ENCODE measurements at places on chromosomes 2 and 18.

GRCh38 chr18:75339936-75340605 lies 87.4 kb downstream of the SMIM21 start:
- no peak for DNase-seq

GRCh38 chr2:232416521-232417470 lies 10.2 kb downstream of the ALPG start:
- no peak for DNase-seq

GRCh38 chr2:199409759-199410529 lies 47.8 kb downstream of the SATB2 start:
- DNase-seq = no peak

DNA sequence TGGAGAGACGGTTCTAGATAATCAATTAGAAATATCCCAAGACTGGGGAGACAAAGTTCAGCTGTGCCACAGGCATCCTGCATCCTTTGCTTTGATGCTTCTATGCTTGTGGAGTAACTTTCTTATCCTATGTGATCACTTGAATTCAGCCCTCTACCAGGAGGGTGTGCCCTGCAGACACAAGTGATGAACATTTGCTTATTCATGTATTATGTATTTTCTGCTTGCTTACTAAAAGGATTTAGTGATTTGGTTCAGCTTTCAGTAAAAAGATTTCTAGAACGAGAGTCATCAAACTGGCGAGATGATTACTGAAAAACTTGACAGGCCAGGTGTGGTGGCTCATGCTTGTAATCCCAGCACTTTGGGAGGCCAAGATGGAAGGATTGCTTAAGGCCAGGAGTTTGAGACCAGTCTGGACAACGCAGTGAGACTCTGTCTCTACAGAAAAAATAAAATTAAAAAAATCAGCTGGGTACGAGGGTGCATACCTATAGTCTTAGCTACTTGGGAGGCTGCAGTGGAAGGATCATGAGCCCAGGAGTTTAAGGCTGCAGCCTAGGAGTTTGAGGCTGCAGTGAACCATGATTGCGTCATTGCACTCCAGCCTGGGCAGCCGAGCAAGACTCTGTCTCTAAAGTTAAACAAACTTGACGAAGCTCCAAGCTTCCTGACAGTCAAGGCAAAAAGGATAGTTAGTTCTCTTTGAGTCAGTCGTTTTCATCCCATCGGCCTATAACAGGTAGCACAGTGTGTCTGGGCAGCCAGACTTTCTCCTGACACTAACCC lies 13.3 kb downstream of the HK2 start:
- no peak for DNase-seq

DNA sequence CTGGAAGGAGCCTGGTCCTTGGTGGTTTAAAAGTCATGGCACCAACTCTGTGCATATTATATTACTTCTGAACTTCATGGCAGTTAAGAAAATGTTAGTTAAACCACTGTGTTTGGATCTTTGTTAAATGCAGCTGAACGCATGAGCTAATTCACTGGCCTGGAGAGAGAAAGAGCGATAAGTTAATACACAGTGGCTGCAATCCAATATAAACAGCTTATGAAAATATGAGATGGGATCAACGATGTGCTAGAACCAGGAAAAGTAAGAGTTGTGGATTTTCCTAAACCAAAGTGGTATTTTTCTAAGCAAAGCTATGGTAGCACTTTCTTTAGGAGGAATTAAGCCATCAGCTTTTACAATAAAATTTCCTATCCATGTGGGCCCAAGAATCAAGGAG lies 326.7 kb downstream of the MTX2 start:
- DNase-seq = no peak

- DNase-seq = no peak
Measured at GRCh38 chr18:61277808-61278207, 55.4 kb upstream of the CDH20 start.

- no peak for DNase-seq
Measured at GRCh38 chr18:69399253-69399652, 1.4 kb upstream of the DOK6 start.

DNA sequence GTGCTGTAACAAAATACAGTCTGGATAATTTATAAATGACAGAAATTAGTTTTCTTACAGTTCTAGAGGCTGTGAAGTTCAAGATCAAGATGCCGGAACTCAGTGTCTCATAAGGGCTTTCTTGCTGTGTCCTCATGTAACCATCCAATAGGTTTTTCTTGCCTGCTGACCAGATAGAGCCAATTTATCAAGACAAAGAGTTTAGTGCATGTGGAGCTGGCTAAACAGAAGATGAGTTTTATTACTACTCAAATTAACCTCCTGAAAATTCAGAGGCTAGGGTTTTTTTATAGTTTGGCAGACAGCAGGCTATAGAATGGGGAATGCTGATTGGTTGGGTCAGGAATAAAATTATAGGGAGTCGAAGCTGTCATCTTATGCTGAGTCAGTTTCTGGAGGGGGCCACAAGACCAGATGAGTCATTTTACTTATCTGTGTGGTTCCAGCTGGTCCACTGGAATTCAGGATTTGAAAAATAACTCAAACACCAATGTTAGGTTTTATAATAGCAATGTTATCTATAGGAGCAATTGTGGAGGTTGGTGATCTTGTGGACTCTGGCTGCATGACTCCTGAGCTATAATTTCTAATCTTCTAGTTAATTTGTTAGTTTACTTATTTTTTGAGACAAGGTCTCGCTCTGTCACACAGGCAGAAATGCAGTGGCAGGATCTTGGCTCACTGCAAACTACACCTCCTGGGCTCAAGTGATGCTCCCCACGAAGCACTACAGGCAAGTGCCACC lies 3.2 kb upstream of the PDK1 start:
- no peak for DNase-seq

- no peak for DNase-seq
Measured at GRCh38 chr2:8925411-8925810, 78.1 kb downstream of the MBOAT2 start.

- no peak for DNase-seq
Measured at GRCh38 chr2:210536973-210537650, 19.3 kb upstream of the CPS1 start.

GRCh38 chr18:62603979-62604378 lies 81.2 kb downstream of the ZCCHC2 start:
- DNase-seq = no peak

DNA sequence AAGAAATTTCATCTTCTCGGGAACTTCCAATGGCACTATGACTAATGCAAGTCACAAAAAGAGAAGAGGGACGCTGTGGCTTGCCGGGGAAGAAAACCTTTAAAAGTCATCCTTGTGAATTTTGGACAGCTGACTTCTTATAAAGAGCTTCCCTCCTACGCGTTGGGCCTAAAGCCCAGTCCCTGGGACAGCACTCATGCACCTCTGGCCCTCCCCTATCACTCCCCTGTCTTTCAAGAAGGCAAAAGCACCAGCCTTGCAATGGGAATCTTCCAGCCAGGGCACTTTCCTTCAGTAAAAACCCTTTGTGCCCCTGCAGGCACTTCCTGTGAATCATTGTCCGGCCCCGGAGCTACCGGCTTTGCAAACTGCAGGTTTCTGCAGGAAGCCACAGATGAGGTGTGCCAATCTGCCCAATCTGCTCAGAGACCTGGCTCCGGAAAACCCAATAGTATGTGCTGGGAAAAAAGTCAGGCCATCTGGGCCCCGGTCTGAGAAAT lies 7.1 kb downstream of the MREG start:
- DNase-seq = no peak

- no peak for DNase-seq
Measured at GRCh38 chr2:159907909-159908308, 109.9 kb upstream of the CD302 start.

DNA sequence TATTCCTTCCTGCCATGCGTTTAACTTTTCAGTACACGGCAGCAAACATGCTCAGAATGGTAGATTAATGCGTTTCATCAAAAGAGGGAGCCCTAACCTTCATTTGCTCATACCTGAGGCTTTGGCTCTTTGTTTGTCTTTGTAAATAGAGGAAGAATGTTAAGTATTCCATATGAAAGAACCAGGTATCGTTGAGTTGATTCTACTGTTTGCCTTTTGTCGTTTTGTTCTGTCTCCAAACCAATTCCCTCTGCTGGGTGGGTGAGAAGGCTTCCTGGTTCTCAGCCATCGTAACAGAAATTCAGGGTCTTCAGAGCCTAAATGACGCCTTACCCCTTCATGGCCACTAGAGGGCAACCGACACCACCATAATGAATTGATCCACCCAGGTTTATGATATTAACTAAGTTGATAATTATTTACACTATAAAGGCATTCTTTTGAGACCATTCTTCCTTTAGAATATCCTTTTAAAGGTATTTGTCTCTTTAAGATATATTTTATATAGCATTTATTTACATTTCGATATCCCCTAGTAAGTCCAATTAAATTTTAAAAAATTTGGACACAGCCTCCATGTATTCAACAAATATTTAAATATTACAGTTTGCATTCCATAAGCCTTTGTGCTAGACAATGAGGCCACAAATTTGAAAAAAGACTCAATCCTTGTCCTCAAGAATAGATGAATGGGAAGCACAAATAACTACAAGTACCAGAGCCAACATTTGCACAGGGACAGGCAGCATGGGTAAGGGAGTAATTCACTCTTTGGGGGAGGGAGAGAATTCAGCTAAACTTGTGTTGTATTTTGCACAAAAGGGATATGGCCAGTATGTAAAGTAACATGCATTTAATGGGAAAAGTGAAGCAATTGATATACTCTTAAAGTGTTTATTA lies 48.1 kb downstream of the TIMM21 start:
- DNase-seq = peak; percentile 16

DNA sequence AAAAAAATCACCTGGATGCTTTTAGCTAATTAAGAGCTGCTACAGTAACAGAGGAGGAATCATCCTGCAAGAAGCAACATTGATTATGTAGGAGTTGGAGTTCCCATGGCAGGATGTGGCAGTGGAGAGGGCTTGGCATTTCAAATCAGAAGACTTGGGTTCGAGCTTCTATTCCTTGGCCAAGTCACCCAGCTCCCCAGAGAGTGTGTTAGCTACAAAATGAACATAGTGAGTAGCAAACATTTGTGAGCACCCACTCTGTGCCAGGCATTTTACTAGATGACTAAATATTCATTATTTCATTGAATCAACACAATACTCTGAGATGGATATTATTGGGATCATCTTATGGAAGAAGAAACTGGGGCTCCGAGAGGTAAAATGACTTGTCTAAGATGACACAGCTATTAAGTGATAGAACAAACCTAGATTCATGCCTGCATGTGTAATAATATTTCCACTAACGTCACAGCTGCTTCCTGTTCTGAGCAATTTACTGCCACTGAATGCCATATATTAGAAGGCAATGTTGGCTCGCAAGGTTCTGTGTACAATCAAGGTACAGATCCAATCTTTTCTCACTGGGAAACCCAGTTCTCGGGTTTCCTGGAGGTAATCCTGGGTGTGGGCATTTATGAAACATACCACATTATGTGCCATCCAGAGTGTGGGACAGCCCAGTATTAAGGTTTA lies 18.0 kb downstream of the NTSR2 start:
- DNase-seq = no peak

DNA sequence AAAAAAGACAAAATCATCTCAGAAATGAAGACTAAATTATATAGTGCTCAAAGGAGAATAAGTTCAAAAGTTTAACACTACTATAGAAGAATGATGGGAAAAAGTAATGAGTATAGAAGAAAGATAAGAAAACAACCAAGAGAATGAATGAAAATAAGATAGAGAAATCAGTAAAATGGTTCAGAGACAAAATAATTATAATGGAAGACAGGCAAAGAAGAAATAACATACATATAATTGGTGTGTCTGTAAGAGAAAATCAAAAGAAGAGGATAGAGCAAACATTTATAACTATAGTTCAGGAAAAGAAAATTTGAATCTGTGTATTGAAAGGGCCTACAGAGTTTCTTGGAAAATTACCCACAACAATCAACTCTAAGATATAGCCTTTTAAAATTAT lies 43.5 kb downstream of the DNAH6 start:
- no peak for DNase-seq

DNA sequence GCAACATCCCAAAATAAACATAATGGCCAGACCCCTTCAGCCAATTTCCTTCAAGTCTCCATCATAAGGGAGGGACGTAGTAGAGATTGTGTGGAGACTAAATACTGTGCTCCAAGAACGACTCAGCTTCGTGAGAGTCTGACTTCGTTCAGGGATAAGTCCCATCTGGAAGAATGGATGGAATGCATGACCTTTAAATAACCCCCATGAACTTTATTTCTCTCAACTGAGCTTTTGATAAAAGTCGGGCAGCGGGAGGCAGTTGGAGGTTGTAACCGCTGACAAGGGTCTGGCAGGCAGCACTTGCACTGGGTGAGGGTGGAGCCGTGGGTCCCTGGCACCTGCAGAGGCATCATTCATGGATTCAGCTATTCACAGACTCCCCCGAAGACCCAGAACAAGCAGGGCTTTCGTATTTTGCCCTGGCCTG lies 115.9 kb downstream of the ZFP36L2 start:
- no peak for DNase-seq

- no peak for DNase-seq
Measured at GRCh38 chr2:183811281-183811680, 687.0 kb downstream of the NUP35 start.

DNA sequence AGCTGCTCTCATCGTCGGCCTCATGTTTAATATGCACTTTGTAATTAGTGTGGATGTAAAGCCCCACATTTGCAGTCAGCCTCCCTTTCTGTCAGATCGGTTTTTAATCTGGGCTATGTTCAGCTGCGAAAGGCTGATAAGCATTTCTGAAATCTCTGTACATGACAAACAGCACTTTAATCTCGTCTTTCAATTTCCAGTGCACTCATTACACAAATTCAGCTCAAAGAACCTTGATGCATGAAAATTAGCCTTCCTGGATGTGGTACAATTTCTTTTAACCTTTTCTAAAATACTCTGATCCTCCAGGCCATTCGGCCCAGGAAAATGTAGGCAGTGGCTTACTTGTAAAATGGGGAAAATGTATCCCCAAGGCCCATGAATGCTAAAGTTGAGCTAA lies 265.1 kb downstream of the RND3 start:
- DNase-seq = no peak

DNA sequence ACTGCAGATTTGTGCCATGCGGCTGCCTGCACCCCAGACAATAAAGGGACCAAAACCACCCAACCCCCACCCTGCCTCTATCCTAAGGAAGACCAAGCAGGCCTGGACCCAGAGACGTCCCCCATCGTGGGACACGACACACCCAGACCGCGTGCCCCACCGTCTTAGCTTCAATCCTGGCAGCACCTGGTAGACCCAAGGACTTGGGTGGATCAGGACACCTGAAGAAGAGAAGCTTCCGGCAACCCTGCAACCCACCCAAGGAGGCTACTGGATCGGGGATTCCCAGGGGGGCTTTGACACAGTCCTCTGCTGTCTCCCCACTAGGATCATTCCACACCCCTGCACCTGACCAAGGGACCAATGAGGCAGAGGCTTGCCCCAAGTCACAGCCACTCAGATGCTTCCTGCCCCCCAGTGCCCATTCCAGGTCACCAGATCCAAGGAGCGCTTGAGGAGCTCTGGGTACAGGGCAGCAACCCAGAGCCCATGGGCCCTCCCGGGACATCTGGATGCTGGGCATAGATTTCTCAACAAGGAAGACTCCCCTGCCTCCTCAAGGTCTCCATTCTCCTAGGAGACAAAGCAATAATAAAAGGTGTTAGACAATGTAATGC lies 3.6 kb downstream of the ALPI start:
- no peak for DNase-seq

Data from stimulated activated CD8-positive, alpha-beta memory T cell treated with anti-CD3 and anti-CD28 coated beads, Interleukin-7, amount 100 ng/mL, for 1 hour (primary cell).